WTC11 (cell line): ENCODE measurements at places on chromosomes 16 and 17. TPM values are rescaled to one million over a fixed set of nuclear protein-coding genes. Genes with fewer than 3 reads are reported as not detected.

GRCh38 chr17:3738562-3739295 is 15.0 kb downstream of the HASPIN start:
- DNase-seq = no peak

DNA sequence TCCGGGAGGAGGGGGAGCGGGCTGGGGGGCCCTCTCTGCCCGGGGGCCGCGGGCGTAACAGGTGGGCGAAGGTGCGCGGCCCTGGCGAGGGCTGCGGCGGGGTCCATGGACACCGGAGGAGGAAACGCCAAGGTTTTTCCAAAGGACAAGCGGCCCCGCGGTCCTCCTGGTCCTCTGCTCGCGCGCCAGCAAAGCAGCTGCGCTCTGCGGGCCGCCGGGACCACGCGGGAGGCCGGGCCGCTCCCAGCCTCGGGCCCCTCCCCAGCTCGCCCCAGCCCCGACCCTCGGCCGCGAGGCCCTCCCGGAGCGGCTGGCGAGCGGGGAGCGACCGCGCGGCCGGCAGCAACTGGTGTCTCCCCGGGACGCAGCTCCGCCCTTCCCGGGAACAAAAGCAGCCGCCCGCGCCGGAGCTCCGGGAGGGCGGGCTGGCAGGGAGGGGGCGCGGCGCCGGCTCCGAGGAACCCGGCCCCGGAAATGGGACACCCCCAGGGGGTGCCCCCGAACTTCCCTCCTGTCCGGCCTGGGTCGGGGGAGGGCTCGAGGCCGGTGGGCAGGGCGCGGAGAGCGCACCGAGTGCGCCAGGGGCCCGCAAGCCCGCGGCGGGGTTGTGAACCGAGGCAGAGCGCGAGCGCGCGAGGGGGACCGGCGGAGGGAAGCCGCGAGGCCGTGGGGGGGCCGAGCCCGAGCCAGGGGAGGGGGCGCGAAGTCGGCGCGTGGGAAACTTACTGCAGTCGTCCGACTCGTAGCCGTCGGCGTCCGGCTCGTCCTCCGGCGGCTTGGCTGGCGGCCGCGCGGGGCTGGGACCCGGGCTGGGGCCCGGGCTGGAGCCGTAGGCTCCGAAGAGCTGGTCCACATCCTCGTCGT is 837 bp downstream of the DOC2B start:
- DNase-seq = no peak

GRCh38 chr16:49622421-49623402 is 233.2 kb downstream of the ZNF423 start:
- no peak for DNase-seq

GRCh38 chr17:6187836-6188235 is 117.7 kb downstream of the WSCD1 start:
- no peak for DNase-seq

Gene ITGB4
- 9.5 to 11.2 TPM (median 10.6 TPM) in 3 replicates for total RNA-seq
